ENCODE measurements at places on chromosomes 2 and 18.
A peak's percentile ranks its signal among the peaks of the same experiment; 100 is the strongest.

DNA sequence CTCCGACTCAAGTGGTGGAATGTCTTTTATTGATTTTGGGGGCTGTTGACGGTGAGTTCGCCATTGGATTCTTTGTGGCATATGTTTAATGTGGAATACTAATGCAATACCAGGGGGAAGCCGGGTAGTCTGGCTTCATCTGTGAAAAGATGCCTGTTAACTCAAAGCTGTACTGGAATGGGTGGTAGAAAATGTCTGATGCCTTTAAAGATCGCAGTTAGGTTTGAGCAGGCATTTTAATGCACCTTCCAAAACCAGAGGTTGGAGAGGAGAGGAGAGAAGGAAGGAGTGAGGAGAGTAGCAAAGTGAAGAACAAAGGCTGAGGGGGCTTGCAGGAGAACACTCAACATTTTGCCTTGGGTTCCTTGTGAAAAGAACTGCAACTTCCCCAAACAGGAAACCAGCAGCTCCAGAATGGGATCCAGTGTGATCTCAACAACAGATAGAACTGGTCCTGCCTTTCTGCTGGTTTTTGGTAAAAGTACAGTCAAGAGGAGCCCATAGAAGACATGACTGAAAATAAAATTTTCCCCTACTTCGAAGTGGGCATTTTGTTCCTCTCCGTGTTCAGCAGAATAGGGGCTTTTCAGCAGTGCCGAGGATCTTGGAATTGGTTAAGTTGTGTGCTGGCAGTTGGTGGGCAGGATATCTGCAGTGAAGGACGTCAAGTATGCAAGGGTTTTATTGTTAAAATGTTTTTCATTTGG, 1.5 kb downstream of the ZNF532 start:
- DNase-seq: no peak

- DNase-seq: peak; percentile 10
Observed at GRCh38 chr2:73243884-73244570, 9.9 kb downstream of the CCT7 start.

GRCh38 chr2:145273840-145274239, 753.9 kb upstream of the ZEB2 start:
- DNase-seq: no peak

DNA sequence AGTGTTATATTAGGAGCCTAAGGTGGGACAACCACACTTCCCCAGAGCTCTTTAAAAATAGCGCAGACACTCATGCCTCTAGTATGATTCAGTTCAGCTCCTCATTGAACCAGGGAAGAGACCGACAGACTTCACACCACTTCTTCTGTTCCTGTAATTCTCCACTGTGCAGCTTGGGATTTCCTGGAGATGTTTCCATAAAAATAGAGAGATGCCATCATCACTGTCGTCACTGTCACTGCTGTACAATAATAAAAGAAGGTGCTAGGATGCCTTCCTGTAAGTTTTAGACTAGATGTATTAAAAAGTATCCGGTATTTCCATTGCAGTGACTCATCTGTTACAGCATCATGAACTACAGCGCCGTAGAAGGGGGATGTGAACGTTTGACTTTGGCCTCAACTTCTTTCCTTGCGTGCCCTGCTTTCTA, 110.9 kb downstream of the FAM210A start:
- DNase-seq: no peak

Measured in epithelial cell of proximal tubule (primary cell).